ENCODE measurements at places on chromosomes 2 and 18. TPM values are rescaled to one million over a fixed set of nuclear protein-coding genes. Genes with fewer than 3 reads are reported as not detected.
A peak's percentile ranks its signal among the peaks of the same experiment; 100 is the strongest.

CREG2 gene
- total RNA-seq = 1.3 TPM

DNA sequence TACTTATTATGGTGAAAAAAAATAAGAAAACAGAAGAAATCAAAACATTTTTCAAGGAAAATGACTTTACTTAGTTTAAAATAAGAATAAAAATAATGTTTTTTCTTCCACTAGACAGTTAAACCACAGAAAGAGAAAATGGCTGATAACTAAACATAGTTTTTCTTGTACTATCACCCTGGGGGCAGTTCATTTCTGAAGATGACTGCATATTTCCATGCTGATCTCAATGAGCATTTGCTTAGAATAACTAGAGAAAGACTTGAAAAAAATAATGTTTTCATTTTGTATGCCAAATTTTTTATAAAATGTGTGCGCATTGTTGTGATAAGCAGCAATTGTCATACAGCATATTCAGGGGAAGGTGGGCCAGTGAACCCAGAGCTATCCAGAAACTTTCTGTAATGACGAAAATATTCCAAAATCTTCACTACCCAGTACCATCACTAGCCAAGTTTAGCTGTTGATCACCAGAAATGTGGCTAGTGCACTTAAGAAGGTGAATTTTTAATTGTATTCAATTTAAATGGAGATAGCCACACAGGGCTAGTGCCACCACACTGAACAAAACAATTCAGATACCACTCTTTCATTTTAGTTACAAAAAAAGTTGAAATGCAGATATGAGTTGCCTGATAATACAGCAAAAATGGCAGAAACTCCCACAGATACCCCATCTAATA is 513.4 kb upstream of the NETO1 start:
- DNase-seq = no peak

DNA sequence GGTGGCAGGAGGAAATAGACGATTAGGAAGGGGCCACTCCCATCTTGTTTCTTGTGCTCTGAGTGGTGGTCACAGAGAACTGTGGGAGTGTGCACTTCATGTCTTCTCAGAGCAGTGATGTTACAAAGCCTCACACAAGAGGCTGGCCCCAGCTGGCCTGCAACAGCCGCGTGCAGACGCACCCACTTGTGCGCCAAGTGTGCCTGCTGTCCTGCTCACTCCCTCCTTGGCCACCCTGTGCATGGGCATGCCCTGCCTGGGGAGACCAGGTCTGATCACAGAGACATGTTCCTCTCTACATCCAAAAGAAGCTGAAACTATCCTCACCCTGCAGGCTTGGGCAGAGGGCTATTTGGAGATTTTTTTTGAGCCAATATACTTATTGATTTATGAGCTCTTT is 108.4 kb downstream of the MRO start:
- DNase-seq = peak; percentile 43

DNA sequence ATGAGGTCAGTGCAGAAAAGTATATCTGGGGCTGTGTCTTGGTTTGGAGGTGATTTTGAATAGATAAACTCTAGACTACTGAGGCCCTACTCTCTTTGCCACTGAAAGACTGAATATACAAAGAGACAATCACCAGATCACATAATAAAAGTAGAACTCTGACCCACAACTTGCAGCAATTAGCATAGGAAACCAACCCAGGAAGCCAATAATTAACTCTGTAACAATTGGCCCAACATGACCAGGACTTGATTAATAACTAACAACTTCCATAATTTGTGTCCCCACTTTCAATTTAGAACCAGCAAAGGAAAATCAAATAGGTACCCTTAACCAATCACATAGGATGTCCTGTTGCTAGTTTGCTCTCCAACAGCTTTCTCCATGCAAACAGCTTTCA is 1104.9 kb upstream of the CELF4 start:
- DNase-seq = no peak

All from glutamatergic neuron (in vitro differentiated cells).